ENCODE measurements at places on chromosomes 2 and 18.

DNA sequence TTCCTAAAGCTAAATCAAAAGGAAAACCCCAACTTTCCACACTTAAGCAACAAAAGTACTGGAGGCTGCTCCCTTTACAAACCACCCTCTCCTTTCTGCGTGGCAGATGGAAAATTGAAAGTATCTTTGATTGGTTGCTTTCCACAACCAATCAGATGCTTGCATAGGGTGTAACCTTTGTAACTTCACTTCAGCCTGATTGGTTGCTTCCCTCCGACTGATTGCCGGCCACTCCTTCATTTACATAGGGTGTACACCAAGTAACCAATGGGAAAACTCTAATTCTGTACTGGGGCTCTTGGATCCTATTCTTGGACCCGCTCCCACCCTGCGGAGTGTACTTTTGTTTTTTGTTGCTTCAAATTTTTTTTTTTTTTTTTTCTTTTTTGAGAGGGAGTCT is 297.7 kb downstream of the NCKAP5 start:
- DNase-seq = no peak

DNA sequence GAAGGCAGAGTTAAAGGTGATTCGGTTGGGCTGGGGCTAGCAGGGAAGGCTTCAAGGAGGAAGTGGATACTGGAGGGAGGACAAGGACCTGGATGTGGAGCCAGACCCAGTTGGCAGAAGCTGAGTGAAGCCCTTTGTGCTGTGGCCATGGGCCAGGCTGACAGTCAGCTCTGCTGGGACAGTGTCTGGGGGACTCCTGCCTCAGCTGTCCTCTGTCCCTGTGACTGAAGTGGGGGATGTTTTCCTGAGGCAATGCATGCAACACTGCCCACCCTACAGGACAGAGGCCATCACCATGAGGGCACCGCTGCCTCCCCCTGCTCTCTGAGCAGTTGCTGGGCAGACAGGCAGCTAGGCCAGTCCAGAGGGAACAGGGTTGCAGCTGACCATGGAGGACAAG is 40.0 kb downstream of the ST8SIA5 start:
- DNase-seq = no peak

- DNase-seq = no peak
Observed at GRCh38 chr2:218517434-218518206, 50.5 kb downstream of the USP37 start.

- no peak for DNase-seq
Observed at GRCh38 chr2:85760872-85761271, 7.1 kb downstream of the ATOH8 start.

Measured in stimulated activated CD8-positive, alpha-beta memory T cell treated with anti-CD3 and anti-CD28 coated beads, Interleukin-7, amount 100 ng/mL, for 1 hour (primary cell).